NCI-H2107 (cell line): ENCODE measurements at places on chromosomes 2 and 18.

DNA sequence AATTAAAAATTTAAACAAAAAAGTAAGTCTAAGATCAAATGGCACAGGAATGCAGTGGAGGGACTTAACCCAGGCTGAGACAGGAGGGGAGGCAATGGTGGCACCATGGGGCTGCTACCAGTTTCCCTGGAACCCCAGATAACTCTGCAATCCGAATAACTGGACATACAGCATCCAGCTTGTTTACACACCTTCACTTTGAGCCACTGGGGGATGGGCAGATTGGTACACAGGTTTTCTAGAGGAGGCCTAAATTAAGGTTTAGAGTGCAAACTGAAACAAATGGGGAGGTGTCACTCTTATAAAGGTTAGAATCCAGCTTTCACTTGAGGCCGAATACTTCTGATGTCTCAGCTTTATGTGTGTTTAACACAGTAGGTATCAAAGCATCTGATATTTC lies 189.3 kb upstream of the FN1 start:
- no peak for DNase-seq

DNA sequence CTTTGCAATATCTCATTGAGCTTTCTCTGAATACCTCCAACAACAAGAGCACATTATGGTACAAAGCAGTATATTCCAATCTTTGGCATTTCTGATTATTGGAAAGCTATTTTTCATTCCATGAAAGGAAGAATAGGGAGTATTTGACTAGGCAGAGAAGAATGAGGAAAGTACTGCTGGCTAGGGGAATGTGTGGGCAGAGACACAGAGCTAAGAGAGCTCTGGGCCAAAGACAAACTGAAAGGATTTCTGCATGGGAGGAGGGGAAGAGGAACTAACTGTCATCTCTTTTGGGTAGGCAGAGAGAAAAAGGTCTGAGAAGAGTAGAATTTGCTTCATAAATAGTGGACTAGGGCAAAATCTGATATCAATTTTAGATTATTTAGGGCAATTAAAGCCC lies 150.8 kb downstream of the CCDC85A start:
- no peak for DNase-seq

GRCh38 chr18:44143072-44143471 lies 537.6 kb upstream of the SETBP1 start:
- DNase-seq, result no peak

GRCh38 chr2:232897598-232898408 lies 27.7 kb downstream of the SNORC start:
- DNase-seq, result no peak

DNA sequence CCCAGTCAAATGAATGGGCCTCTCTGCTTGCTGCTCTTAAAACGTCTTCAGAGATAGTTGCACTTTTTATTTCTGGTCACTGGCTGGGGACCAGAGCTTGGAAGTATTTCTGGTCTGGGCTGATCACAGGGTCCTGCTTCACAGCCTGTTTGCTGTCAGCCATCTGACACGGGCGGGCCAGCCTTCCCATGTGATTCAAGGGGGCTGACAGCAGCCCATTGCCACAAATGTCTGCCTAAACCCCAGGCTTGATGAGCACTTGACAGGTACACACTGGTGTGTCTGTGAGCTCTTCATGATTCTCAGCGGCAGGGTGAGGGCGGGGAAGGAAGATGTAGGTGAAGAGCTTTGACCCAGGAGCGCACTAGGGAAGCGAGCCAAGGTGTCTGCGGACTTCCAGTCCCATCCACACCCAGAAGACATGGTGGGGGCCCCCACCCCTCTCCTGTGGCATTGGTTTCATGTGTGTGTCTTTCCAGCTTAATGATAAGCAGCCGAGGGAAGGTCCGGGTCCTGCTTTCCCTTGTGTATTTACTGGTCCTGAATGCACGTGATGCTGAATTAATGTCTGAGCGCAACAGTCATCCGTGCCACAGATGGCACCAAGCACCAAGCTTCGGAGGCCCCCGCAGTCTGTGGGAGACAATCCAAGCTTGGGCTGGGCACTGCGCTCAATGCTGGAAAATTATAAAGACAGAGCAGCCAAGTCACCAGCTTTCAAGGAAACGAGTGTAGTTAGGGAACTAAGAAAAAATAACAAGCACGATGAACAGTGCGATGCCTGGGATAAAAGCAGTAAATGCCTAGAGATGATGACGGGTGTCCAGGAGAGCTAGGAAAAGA lies 73.3 kb downstream of the SH3BP4 start:
- DNase-seq, result no peak

GRCh38 chr18:49886891-49887764 lies 73.8 kb upstream of the ACAA2 start:
- DNase-seq, result no peak

- no peak for DNase-seq
These were observed 46.7 kb downstream of the CCDC195 start for GRCh38 chr2:224669449-224669848.

DNA sequence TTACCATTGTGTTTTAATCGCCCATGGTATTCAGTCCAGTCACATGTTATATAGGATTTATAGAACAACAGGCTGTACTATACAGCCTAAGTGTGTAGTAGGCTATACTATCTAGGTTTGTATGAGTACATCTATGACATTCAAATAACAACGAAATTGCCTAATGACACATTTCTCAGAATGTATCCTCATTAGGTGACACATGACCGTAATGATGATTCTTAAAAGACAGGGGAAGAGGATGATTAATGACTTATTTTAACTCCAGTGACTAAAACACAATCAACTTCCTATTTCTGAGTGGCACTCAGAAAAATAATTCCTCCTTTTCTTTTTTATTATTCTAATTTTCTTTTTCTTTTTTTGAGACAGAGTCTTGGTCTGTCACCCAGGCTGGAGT lies 63.0 kb upstream of the ACSL3 start:
- DNase-seq, result no peak

DNA sequence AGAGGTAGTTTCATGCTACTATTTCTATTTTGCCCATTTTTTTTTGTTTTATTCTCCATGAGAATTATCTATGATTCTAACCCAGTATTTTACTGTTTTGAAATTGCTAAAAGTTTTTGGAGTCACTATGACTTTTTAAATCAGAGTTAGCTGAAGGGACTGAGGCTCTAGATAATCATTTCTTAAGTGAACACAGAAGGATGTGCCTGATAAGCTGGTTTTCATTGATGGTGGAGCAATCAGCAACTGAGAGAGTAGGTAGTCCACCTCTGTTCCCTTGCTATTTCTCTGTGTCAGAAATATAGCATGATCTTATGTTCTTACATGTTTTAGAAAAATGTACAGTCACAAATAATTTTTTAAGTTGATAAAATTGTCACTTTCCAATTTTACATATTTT lies 59.4 kb downstream of the CCDC138 start:
- no peak for DNase-seq

- DNase-seq, result no peak
These were observed 56.4 kb upstream of the VRK2 start for GRCh38 chr2:57990118-57990725.

DNA sequence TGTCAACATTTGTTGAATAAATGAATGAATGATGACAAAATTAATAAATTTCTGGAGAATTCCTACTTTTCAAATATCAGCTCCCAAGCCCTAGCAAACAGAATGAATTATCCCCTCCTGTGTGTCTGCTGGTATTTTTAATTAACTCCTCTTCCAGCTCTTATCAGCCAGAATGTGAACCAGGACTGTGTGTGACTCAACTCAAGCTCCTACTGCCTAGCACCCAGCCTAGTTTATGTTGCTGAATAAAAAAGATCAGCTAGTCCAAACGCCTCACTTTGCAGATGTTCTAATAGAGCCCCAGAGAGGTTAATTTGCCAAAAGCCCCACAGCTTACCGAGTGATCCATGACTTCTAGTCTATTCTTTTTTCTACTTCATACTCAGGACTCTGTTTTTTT lies 50.3 kb downstream of the RABL2A start:
- DNase-seq, result no peak

GRCh38 chr2:48170281-48170680 lies 264.0 kb upstream of the FBXO11 start:
- DNase-seq, result no peak
